ENCODE measurements at places on chromosomes 6 and 20.

DNA sequence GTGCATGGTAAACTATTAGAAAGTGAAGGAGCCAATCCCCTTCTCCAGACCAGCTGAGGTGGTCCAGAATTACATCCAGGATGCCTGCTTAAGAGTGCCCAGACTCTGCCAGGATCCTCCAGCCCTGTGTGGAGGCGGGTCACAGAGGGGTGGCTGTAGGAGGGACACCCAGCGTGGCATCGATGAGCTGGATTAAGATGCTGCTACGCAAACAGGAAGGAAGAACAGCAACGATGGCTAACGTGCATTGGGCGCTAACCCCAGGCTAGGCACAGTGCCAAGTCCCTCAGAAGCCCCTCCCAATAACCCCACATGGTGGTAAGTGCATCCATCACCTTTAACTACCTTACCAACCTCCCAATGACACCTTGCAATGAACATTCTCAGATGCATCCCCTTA is 63.9 kb upstream of the MRPS10 start:
- DNase-seq, result no peak

- no peak for DNase-seq
Measured at GRCh38 chr6:55964136-55964535, 88.7 kb upstream of the BMP5 start.

GRCh38 chr6:126107475-126108166 is 121.3 kb downstream of the TRMT11 start:
- no peak for DNase-seq

DNA sequence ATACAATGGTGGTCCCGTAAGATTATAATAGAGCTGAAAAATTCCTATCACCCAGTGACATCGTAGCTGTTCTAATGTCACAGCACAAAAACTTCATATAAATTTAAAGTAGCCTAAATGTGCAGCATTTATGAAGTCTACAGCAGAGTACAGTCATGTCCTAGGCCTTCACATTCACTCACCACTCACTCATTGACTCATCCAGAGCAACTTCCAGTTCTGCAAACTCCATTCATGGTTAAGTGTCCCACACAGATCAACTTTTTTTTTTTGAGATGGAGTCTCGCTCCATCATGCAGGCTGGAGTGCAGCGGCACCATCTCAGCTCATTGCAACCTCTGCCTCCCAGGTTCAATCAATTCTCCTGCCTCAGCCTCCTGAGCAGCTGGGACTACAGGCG is 20.9 kb upstream of the KCNG1 start:
- no peak for DNase-seq

GRCh38 chr6:38805692-38806091 is 90.6 kb downstream of the DNAH8 start:
- no peak for DNase-seq

DNA sequence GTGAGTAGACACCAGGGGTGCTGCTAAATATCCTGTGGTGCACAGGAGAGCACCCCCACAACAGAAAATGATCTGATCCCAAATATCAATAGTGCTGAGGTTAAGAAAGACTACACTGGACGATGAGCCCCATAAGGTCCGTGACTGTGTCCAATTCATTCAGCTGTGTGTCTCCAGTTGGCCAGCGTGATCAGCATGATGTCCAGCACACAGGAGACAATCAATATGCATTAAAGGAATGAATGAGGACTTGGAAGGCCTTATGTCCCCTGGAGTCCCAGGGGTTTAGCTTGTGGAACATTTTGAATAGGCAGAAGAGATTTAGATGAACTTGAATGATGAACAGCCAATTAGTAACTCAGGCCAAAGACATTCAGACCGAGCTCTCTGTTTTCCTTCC is 6.3 kb downstream of the PPP1R16B start:
- no peak for DNase-seq

DNA sequence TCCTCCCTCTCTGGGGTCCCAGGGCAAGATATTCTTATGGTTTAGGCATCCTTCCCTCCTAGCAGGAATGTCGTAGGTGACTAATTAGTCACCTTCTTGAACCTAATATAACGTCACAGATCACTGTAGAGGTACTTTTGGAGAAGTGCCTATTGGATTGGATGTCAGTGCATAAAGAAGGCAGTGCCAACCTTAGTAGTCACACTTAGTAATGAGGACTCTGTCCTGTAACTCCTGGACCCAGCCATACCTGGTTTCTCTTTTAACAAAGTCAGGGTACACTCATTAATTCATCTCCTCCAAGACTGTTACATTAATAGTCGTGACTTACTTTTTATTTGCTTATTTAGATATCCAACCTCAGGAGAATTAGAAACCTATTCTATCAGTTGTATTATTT is 20.0 kb downstream of the VTA1 start:
- no peak for DNase-seq

- no peak for DNase-seq
Measured at GRCh38 chr20:61426352-61426751, 174.3 kb downstream of the CDH4 start.

DNA sequence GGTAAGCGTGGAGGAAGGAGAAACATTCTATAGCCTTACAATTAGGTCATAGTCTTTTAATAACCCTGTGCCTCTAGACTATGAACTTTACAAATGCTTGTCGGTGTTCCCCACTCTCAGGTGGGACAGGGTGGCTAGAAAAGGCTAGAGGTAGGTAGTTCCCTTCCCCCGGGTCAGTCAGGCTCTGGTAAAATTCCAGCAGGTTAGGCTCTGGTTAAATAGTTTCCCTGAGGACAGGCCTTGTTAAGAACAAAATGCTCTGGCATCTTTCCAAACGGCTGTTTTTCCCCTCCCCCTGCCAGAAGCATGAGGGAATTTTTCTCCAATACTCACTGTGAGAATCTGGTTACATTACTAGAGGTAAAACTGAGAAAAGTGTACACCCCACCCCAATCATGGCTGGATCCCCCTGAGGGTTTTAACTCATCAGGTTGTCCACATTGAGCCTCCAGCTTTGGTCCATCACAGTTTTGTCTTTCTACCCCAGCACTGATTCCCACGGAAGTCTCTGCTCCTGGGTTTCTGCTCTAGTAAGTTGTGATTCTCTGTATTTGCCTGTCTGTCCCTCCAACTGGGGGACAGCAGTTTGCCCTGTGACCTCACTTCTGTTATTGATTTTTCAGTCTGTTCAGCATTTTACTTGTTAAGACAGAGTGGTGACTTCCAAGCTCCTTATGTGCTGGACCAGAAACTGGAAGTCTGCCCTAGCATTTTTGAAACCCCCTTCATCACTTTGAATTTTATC is 84.7 kb upstream of the ADGRF1 start:
- no peak for DNase-seq

GRCh38 chr6:129710450-129711270 is 683 bp upstream of the ARHGAP18 start:
- DNase-seq, result no peak

DNA sequence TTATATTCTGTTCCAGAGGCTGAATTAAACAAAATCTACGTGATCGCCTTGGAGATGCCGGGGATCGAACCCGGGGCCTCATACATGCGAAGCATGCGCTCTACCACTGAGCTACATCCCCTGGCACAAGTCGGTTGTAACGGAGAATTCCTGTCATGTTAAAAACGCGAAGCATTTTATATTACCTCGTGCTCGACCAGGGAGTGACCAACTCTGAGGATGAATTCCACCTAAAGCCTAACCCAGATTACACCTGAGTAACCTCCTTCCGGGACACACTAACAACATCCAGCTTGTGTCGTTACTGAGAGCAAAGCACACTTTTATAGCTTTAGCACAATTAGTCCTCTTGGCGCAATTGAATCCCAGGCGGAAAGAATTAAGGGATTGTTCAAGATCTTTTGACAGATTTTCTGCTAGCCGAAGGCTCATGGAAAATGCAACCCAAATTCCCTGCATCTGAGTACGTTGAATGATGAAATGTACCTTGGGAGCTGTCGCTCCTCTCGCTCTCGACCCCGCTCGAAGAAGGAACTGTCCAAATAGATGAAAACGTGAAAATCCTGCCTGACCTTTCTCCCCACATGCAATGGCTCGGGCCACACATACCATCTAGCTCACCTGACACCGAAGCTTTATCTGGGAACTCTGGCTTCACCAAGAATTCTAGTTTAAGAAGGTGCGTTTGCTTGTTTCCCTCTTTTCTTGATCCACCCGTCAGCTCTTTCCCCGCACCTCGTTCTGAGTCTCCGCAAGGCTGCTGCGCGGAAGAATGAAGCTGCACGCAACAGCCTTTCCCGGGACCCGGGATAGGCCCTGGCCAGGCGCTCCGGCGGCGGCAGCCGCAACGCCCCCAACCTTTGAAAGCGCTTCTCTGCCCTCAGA is 148.3 kb downstream of the GPX5 start:
- DNase-seq, result peak; percentile 43

- DNase-seq, result no peak
Measured at GRCh38 chr6:109082188-109082577, 12.5 kb downstream of the SESN1 start.

GRCh38 chr6:34027939-34028441 is 117.9 kb downstream of the GRM4 start:
- DNase-seq, result no peak

DNA sequence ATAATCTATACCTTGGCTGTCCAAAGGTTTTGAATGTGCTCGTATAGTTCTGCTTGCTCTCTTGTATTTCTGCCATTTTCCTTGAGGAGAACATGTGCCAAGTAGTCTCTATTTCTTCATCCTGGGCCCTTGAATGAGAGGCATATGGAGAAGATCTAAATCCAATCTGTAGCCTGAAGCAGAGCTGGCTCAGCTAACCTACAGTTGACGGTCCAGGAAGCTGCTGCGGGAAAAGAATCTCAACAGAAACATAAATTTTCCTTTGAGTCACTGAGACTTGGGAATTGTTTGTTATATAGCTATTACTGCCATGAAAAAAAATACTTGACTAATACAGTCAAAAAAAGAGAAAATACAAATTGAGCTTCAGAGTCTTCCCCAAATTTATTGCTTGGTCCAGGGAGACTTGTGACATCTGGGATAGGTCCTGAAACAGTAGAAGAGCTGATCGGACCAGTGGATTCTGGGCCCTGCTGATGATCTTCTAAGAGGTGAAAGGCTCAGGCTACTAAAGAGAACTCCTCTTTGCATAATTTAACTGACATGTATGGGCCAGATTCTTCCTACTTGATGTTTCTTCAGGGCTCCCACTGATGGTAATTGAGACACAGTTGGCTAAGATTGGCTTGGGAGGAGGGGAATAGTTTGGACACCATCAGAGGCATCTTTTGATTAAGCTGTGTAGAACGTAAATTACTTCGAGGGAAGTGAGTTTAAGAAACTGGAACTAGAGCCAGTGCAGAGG is 29.9 kb upstream of the PLCB4 start:
- no peak for DNase-seq

DNA sequence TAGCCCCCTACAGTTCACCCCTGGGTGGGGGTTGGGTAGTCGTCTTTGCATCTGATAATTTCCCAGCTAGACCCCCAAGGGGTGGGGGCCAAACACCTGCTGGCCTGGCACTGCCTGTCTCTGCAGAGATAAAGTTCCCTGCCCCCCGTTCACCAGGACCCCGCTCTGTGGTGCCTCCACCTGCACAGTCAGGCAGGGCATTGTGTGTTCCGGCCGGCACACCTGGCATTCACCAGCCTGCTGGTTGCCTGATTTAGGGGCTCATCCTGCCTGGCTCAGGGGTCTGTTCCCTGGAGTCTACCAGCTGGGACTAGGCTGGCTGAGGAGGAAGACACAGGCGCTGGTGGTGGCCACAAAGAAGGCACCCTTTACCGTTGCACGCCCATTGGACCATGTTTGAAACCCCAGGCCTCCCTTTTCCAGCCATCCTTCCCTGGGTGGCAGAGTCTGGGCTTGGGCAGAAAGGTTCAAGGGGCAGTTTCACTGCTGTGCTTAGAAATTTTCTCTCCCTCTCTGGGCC is 30.8 kb upstream of the SCRT2 start:
- DNase-seq, result no peak

DNA sequence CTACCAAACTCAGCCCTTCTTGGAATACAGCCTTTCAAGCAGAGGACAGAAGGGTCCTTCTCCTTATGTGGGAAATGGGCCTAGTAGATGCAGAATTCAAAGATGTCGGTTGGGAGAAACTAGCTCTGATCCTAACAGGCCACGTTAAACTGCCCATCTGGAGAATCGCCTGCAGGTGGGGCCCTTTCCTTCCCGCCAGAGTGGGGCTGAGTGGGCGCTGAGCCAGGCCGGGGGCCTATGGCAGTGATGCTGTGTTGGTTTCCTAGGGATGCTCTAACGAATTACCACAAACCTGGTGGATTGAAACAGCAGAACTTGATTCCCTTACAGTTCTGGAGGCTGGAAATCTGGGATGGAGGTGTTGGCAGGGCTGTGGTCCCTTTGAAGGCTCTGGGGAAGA is 9.1 kb downstream of the MAPK13 start:
- DNase-seq, result no peak

DNA sequence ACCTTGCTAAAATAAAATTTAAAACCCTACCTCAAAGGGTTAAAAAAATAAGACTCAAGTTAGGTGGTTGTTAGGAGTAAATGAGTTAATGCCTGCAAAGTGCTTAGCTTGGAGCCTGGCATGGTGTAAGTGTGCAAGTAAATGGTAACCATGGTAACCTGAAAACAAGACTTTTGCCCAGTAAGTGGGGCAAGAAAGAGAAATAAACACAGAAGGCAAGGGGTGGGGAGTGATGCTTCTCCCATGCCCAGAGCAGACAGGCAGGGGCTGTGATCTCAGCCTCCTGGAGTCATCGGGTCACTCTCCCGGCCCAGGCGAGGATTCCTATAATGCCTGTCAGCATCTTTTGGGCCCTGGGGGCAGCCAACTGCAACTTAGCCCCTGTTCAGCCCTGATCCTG is 59.2 kb upstream of the SLC32A1 start:
- DNase-seq, result no peak

DNA sequence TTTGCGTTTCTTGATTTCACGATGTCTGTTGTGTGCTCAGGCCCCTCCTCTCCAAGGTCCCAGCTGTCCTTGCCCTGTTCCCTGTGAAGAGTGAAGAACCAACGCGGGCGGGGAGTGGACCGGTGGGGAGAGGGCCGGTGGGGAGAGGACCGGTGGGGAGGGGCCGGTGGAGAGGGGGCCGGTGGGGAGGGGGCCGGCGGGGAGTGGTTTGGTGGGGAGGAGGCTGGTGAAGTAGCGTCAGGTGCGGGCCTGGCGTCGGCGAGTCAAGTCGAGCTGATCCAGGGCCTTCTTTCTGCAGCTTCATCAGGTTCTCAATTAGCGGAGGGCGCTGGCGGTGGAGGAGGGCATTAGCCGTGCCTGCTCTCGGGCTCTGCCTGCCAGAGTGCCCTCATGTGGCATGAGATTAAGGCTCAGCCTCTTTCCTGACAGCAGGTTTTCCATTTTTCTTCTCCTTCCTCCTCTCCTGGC is 21.2 kb upstream of the BHLHE23 start:
- DNase-seq, result no peak

- DNase-seq, result no peak
Measured at GRCh38 chr20:55160037-55160436, 684.6 kb downstream of the DOK5 start.

- DNase-seq, result no peak
Measured at GRCh38 chr6:169233181-169233580, 20.5 kb downstream of the THBS2 start.

- DNase-seq, result no peak
Measured at GRCh38 chr6:36120539-36120938, 9.8 kb upstream of the MAPK13 start.

DNA sequence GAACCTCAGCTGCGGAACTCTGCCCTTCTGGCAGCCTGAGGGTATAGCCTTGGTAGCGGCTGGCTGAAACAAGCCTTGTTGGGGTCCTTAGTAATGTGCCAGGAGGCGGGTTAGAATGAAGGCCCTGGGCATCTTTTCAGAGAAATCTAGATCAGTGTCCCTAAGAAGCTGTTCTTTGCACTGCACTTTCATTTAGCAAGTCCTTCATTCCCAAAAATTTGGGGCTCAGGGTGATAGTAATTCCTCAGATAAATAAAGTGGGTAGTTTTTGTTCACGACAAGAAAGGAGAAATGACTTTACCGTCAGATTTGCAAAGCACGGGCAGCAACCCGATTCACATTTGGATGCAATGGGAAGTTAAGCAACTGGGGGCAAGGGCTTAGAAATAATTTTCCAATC is 3.2 kb downstream of the INSM1 start:
- DNase-seq, result no peak
